Common myeloid progenitor, CD34-positive (primary cell): ENCODE measurements at places on chromosomes 13 and 19.

DNA sequence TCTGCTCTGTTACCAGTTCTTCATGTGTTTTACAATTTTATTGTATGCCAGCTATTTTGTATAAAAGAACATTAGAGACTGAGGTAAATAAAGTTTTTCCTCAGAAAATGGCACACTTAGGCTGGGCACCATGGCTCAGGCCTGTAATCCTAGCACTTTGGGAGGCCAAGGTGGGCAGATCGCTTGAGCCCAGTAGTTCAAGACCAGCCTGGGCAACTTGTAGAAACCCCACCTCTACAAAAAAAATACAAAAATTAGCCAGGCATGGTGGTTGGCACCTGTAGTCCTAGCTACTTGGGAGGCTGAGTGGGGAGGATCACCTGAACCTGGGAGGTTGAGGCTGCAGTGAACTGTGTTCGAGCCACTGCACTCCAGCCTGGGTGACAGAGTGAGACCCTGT lies 32.0 kb downstream of the CCDC8 start:
- DNase-seq, result no peak

- no peak for DNase-seq
Observed at GRCh38 chr13:26246154-26246553, 7.8 kb upstream of the CDK8 start.

GRCh38 chr13:34430294-34430693 lies 511.8 kb upstream of the NBEA start:
- DNase-seq, result no peak

DNA sequence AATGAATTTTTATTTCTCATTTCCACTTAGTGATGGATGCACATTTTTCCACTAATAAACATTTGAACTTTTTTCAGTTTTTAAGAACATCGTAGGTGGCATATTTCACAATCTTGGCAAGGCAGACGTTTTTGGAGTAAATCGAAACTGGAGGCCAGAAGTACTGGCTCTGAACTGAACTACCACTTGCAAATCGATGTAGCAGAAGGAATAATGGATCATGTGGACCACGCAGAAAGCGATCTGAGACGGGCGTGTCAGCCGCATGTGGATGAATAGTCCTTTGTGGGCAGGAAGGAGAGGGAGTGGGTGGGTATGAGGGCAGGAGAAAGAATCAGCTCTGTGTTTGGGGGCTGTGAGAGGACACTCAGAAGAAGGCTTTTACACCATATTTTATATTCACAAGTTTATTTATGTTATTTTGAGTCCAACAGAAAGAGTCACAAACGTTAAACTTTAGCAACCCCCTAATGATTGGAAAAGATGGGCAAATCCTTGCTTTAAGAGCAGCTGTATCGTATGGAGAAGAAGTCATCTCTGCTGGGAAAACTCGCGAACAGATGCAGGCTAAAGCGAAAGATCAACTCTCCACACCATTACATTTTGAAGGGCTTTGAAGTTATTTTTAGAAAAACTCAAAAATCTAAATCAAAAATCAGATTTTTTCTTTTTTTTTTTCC lies 90.5 kb downstream of the COL4A2 start:
- no peak for DNase-seq

- no peak for DNase-seq
Observed at GRCh38 chr19:15902254-15902653, 4.4 kb upstream of the CYP4F2 start.

- peak; percentile 1 for DNase-seq
Observed at GRCh38 chr13:69903081-69903480, 204.5 kb upstream of the ATXN8OS start.

GRCh38 chr19:11737964-11738745 lies 591 bp downstream of the ZNF823 start:
- peak; percentile 17 for DNase-seq

DNA sequence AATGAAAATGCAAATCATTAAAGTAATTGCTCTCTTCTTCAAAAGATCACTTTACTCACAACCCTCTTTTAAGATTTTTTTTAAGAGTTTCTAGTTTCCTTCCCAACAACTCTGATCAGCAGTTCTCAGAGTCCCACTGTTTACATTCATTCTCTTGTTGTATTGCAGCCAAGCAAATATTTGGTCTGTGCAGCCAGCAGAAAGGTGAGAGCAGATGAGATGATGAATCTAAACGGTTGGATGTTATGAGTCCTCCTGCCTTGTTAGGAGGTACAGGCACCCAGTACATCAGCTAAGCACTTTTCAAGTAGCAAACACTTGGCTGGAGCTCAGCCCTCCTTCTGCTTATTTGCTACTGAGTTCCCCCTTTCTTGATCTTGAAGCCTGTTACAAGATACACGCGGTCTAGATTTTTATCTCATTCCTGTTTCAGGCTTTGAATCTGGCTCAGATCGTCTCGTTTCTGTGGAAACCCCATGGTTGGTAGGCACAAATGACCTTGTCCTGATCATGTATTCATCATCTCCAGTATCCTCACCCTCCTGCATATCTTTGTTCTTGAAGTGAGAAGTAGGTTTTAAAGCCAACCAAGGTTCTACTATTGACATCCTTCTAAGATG lies 300.7 kb downstream of the DCT start:
- DNase-seq, result peak; percentile 51

GRCh38 chr13:96984051-96984508 lies 10.2 kb downstream of the OXGR1 start:
- DNase-seq, result peak; percentile 88

- no peak for DNase-seq
Observed at GRCh38 chr19:39307046-39307821, 11.0 kb downstream of the IFNL1 start.

DNA sequence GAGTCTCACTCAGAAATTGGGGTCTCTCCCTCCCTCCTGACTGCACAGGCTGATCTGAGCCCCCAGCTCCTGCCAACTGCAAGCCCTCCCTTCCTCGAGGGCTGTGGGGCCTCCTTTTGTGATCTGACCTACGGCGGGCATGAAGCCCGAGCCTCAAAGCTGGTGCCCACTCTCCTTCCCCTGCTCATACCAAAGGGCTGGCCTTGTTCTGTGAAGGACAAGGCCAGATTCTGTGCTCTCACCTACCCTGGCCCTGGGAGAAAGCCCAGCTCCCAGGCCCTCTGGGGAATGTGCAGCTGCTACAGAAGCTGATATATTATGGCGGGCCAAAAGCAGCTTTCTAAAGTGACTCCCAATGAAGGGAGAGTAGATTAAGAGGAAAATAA lies 9.0 kb upstream of the ECH1 start:
- DNase-seq, result no peak

DNA sequence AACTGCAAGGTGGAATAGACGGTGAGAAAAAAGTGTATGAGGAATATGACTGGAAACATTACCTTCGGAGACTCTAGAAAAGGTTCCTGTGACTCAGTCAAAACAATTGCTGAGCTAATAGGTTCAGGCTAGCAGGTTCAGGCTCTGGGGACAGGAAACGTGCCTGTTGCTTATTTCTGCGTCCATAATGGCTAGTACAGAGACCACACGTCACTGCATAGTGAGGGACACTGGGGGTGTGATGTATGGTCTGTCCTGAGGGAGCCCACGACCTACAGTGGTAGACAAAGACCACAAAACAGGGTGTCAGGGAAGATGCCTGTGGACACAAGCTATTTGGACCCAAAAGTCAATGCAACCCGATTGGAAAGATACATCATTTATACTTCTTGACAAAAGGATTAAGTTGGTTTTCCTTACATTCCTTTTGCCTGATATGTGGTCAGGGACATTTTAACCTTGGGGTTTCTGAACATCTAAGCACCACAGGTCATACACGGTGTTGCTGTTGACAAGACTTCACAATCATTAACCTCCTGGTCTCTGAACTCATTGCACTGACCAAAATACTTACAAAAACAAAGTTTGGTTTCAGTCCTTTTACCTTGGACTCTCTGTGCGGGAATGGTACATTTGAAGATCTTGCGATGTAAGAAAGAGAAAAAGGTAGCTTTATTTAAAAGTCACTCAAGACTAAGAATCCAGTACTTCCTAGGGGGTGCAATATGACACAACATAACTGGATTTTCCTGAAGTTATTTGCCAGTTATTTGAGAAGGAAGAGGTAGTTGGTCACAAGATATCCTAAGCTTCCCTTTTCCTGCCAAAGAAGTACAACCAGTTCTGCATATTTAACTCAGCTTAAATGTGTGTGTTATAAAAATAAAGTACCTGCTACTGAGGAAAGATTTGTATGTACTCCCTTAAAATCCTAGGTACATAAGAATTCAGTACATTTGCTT lies 20.0 kb downstream of the CRYL1 start:
- DNase-seq, result no peak

- DNase-seq, result peak; percentile 28
Observed at GRCh38 chr19:3098515-3099346, 4.6 kb downstream of the GNA11 start.

GRCh38 chr19:12133069-12133468 lies 7.1 kb downstream of the ZNF20 start:
- peak; percentile 11 for DNase-seq

DNA sequence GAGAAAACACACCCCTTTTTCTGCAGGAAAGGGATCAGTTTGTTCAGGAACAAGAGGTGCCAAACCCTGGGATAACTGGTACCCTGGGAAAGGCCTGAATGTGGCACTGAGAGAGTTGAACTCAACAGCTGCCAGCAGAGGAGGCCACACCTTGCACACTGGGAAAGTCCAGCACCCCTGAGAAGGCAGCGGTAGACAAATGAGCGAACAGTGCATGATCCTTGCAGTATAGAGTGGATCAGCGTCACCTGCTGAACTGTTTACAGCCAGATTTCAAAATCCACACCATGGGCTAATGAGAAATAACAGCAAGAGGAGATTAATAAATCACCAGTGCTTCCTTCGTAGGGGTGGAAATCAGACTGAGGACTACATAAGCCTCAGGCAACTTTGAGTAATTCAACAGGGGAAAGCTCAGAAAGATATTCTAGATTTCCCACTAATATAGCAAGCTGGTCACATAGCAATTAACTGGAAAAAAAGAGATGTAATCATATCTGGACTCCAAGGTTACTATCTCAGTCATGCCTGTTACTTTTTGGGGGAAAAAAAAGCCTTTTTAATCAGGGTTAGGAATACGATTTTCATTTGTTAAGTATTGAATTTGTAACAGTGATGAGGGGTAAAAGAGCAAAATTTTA lies 52.0 kb downstream of the DCT start:
- DNase-seq, result no peak

DNA sequence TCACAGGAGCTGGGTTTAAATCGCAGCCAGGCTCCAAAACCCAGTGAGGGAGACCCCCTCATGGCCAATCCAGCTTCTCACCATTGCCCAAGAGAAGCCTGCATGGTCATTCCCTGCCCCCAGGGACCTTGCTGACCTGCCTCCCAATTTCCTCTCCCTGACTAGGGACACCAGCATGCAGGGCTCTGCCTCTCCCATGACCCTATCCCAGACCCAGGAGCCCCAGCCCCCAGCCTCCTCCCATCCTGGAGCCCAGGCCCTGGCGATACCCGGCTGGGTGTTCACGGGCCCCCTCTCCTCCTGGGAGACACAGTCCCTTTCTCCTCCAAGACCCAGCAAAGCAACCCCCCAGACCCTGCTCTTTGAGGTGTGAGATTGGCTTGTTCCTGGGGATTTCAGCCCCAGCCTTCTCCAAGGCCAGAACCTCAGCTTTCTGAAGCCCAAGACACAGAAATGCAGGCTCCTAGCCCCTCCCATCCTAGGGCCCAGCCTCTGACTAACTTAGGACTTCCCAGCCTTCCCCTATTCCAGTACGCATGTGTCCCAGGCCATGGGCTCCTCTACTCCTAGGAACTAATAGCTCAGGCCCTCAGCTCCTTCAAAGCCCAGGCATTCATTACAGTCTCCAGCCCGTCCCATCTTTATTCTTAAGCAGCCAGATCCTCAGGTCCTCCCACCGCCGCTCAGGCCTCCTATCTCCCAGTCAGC lies 1.1 kb downstream of the GYS1 start:
- DNase-seq, result no peak

DNA sequence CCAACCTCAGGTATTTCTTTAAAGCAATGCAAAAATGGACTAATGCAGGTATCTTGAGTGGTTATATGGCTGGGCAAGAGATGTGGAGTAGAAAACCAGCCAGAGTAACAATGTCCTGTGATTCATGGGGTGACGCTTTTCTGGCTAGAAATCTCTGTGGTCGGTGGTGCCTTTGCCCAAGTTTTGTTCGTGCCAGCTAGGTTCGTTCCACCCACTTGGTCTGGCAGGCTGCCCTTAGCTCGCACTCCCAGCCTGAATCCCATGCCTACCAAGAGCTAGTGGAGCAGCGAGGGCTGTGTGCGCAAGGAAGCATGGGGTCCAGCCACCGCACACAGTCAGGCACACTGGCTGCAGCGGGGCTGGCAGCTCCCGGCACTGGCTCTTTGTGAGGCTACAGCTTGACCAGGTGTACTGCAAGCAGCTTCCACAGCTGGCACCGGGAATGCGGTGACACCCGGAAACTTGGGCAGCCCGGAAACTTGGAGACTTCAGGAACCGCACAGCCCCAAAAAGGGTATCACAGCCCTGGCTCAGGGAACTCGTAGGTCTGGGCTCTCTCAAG lies 349.6 kb upstream of the PCDH20 start:
- no peak for DNase-seq

DNA sequence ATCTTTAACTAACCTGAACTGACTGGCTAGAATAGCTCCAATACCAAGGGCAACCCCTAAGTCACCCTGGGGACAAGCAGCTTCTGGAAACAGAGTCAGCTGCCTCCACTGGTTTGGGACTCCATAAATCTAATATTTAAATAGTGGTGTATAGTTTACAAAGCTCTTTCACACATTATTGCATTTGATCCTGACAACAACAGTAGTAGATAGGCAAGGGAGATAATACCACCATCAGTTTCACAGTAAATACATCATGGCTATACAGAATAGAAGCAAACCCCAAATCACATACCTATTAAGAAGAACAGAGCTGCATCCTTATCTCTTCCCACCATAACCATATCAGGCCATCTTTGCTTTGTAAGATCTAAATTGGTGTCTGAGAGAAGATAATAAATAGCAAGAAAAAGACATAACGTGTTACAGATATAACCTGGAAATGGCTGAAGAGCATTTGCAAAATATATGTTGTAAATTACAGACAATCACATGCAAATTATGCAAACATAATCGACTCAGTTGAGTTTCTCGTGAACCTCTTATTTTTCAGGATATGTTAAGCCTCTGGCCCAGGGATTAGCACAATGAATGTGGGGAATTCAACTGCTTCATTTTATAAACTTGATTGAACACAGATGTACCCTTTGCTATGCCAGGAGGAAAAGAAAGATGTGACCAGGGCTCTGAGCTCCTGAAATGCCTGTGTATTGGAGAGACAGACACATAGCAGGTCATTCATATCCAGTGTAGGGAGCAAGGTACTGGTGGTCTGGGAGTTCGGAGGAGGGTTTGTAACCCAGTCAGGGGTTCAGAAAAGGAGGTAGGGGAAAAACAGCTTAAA lies 142.5 kb downstream of the SLC7A1 start:
- DNase-seq, result no peak
